Activated CD8-positive, alpha-beta memory T cell treated with anti-CD3 and anti-CD28 coated beads for 24 hours (primary cell): ENCODE measurements at places on chromosomes 5 and 9.

DNA sequence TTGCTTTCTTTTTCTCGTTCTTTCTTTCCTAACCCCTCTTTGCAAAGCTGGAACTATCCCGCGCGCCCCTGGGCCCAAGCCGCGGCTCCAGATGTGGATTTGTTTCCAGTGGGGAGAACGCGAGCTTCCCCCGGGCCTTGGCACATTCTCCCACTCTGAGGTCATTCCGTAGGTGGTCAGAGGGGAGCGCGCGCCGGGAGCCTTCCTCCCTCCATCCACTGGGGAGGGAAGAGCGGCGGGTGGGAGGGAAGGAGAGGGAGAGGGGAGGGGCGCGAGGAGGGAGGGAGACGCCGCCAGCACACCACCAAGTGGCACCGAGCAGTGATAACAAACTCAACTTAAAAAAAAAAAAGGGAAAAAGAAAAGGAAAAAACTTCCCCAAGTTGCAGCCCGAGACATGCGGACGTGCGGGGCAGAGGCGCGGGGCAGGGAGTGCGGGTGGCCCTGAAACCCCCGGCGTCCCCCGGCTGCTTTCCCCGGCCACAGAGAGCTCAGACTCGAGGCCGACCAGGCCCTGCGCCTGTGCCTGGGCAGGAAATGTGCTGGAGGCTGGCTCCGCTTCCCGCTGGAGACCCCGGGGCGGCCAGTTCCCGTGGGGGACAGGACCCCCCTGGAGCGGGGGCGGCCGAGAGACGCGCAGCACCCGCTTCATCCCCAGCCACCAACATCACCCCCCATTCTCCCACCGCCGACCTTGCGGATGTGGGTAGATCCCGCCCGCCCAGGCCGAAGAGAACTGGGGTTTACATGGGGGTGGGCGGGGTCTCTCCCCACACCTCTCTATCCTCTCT is 3.1 kb downstream of the IER5L start:
- peak; percentile 72 for DNase-seq

DNA sequence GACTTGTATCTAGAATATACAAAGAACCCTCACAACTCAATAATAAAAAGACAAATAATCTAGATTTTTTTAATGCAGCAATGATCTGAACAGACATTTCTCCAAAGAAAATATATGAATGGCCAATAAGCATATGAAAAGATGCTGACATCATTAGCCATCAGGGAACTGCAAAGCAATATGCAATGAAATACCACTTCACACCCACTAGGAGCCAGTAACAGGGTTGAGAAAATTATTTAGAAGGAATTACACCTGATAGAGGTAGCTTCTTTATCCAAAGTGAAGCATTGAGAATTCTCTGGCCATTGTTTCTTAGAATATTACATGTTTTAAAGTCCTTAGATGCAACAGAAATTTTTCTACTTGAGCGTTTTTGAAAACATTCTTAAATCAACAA is 316.9 kb downstream of the KCNN2 start:
- DNase-seq = no peak

GRCh38 chr5:102554728-102555127 is 55.9 kb upstream of the SLCO6A1 start:
- DNase-seq = no peak

- no peak for DNase-seq
These were observed 70.4 kb upstream of the SNX2 start for GRCh38 chr5:122704247-122705036.

- DNase-seq = no peak
These were observed 69.6 kb downstream of the ANKRD33B start for GRCh38 chr5:10633271-10634049.

GRCh38 chr9:34170237-34170991 is 8.4 kb upstream of the UBAP1 start:
- DNase-seq = no peak

DNA sequence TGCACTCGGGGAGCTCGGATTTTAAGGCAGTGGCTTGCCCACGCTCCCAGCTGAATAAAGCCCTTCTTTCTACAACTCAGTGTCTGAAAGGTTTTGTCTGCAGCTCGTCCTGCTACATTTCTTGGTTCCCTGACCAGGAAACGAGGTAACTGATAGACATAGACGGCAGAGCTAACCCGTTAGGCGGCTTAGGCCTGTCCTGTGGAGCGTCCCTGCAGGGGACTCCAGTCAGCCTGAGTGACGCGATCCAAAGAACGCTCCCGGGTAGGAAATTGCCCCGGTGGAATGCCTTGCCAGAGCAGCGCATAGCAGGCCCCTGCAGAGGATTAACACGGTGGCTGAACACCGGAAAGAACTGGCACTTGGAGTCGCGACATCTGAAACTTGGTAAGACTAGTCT is 1.8 kb upstream of the SELENOP start:
- no peak for DNase-seq

- no peak for DNase-seq
These were observed 82.9 kb downstream of the NREP start for GRCh38 chr5:111673891-111674626.

DNA sequence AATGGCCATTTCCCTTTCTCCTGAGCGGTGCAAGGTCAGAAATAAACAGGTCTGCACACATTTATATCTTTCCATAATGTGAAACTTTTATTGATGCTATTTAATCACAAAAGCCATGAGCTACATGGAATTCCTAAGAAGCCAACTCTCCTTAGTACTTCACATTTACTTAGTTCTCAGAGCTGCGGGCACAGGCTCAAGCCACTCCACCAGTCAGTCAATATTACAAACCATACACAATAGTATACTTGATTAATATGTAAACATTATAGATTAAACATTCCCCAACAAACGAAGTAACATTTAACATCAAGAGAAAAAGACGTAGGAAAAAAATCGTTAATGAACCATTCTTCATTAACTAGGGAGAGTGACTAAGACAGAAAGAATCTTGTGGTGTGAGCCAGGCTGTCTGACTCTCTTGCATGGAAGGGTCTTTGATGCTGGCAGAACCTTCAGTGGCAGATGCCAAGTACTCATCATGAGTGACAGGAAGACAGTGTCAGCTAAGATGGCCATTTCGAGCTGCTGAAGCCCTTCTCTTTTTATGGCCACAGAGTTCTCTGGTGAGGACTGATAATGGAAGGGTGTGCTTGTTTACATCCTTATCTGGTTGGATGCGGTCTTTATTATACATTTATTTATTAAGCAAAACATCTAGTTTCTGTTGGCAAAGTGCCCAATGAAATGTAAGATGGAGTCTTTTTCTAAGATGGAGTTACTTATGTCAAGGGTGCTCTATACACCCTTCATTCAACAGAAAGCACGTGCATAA is 115.5 kb upstream of the TUT7 start:
- no peak for DNase-seq

DNA sequence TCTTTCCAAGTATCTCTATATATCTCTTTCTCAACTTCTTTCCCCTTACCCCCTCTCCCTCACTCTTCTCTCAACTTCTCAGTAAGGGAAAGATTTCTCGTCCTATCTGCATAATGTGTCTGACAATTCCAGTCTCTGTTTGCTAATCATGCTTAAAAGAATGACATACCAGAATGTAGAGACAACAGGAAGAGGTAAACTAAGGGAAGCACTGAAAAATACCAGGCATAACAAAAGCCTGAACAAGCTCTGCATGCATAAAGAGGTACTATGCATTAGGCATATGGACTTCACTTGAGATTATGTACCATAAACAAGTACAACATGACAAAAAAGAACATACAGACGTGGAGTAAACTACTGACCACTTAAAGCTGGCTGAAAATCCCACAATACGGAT is 62.6 kb downstream of the SEMA5A start:
- no peak for DNase-seq

- DNase-seq = no peak
These were observed 21.3 kb downstream of the MSANTD3 start for GRCh38 chr9:100448266-100448665.

DNA sequence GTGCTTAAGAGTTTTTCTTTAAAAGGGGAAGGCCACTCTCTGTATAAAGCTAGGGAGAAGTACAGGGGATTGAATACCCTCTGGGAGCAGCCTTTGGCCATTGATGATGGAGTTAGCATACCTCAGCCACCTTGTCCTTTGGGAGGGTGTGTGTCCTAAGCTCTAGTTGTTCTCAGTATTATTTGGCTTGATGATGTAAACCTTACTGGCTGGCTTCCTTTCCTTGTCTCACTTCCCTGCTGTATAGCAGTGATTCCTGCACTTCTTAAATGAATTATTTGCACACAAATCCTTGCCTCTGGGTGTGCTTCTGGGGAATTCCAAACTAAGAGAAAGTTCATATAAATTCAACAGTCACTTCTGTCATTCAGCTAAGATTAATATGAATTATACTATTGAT is 234.9 kb upstream of the RIOK2 start:
- no peak for DNase-seq

GRCh38 chr5:57215629-57216195 is 41.9 kb downstream of the GPBP1 start:
- DNase-seq = no peak

GRCh38 chr5:65338606-65339151 is 143.0 kb downstream of the ADAMTS6 start:
- no peak for DNase-seq

- no peak for DNase-seq
These were observed 18.3 kb upstream of the SPATA9 start for GRCh38 chr5:95701074-95701473.

DNA sequence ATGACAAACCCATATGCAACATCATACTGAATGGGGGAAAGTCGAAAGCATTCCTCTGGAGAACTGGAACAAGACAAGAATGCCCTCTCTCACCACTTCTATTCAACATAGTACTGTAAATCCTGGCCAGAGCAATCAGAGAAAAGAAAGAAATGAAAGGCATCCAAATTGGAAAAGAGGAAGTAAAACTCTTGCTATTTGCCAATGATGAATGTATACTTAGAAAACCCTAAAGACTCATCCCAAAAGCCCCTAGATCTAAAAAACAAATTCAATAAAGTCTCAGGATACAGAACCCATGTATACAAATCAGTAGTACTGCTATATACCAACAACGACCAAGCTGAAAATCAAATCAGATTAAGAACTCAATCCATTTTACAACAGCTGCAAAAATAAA is 66.9 kb downstream of the SPATA31C2 start:
- DNase-seq = no peak

DNA sequence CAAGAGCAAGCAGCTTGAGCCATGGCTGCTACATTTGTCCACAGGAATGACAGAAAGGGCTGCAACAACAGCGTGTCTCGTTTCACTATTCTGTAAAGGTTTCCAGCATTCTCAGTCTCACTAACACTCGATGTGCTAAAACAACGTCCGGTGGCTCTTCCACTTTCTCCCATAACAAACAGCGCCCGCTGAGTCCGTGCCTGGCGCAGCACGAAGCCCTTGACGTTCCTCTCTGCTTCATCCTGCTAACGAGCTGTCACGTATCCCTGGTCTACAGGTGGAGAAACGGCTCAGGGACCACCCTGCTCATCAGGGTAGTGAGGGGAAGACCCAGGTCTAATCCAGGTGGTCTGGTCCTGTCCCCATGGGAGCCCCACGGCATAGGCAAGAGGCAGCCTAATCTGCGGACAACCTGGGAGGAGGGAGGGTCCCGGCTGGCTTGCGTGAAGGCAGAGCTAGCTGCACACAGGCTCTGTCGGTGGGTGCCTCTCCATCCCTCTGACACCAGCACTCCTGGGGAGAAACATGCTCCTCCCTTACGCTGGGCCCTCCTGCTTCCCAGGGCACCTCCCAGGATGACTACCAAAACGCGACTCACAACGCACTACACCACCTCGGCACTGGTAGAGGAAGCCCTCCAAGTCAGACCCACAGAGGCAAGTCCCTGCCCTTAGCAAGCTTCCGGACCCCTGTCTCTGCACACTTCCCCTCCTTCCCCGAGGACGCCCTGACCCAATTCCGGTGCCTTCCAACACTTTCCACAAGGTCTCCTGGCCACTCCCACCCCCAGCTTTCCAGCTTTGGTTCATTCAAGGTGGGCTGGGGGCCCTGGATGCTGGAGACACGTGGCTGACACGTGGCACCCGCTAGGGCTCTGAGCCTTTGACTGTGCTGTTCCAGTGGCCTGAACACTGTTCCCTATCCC is 43.3 kb downstream of the VAV2 start:
- DNase-seq = no peak

- no peak for DNase-seq
These were observed 416.3 kb downstream of the SPATA31D1 start for GRCh38 chr9:82404881-82405280.

DNA sequence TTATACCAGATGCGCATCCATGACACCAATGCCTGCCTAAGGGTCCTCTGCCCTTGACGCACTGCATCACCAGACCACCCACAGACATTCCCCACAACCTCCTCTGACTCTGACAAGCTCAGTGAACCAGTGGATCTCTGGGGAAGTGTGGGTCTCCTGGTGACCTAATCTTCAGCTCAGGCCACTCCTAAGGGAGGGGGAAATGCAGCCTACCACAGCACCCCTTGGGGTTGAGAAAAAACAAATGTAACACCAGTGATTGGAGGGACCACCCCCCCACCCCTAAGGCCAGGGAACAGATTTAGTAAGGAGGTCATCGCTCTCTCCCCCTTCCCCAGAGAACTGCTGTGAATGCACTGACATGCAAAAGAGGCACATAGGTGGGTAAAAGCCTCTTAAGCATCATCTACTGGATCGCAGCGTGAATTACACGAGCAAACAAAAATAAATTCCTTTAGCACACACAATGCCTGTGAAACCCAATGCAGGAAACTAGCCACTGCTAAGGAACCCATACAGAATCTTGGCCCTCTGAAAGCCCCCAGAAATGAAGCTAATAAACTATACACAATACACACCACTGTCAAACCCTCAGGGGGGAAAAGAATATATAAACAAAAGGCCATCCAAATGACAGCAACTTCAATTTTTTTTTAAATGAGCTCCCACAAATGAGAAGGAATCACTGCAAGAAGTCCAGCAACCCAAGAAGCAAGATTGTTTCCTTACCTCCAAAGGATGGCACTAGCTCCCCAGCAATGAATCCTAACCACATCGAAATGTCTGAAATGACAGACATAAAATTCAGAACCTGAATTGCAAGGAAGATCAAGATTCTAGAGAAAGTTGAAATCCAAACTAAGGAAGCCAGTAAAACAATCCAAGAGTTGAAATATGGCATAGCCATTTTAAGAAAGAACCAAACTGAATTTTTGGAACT is 513.7 kb upstream of the PTGER4 start:
- no peak for DNase-seq

GRCh38 chr9:31210978-31211570 is 1173.4 kb upstream of the ACO1 start:
- peak; percentile 63 for DNase-seq

GRCh38 chr5:140328036-140328764 is 18.2 kb downstream of the HBEGF start:
- no peak for DNase-seq

DNA sequence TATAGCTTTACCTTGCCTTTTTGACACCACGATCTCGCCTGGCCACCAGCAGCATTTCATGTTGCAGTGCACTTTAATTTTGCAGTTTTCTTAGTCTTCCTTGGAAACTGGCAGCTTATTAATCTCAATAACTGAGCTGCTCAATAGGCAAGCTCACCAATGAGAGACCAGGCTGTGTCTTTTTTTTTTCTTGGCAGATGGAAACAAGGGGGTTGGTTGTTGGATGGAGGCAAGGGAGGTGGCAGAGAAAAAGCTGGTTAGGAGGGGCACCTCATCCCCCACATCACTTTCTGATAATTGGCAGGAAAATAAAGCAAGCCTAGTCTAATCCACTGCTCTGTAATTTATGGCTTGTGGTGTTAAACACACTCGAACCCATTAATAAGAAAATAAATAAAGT is 324.5 kb upstream of the WWC1 start:
- no peak for DNase-seq
